ENCODE measurements at places on chromosomes 1 and 21. TPM values are rescaled to one million over a fixed set of nuclear protein-coding genes. Genes with fewer than 3 reads are reported as not detected.

The DNAJC28 gene
- 0.91 TPM for polyA plus RNA-seq

The AGO4 gene
- polyA plus RNA-seq = 7.7 TPM

The COL6A1 gene
- polyA plus RNA-seq = 6.5 TPM

The DNAH14 gene
- 2.5 TPM for polyA plus RNA-seq

The CORT gene
- polyA plus RNA-seq = not detected

The C1QB gene
- polyA plus RNA-seq = not detected

The SELP gene
- polyA plus RNA-seq = not detected

The C1QA gene
- polyA plus RNA-seq = not detected

The KRTAP7-1 gene
- polyA plus RNA-seq = not detected

The LCE2A gene
- polyA plus RNA-seq = 0.12 TPM

The SHC1 gene
- 385 TPM for polyA plus RNA-seq

The CA6 gene
- polyA plus RNA-seq = not detected

The DCST2 gene
- polyA plus RNA-seq = 0.14 TPM

The DISP1 gene
- polyA plus RNA-seq = 1.3 TPM

The A3GALT2 gene
- not detected for polyA plus RNA-seq

The C1orf87 gene
- polyA plus RNA-seq = not detected

The CFHR2 gene
- polyA plus RNA-seq = not detected

The LIPI gene
- polyA plus RNA-seq = not detected

The HSF2BP gene
- polyA plus RNA-seq = 6.1 TPM

The AK5 gene
- 0.22 TPM for polyA plus RNA-seq

Measured in keratinocyte (primary cell).